ENCODE measurements at places on chromosomes 16 and 17. TPM values are rescaled to one million over a fixed set of nuclear protein-coding genes. Genes with fewer than 3 reads are reported as not detected.

DNA sequence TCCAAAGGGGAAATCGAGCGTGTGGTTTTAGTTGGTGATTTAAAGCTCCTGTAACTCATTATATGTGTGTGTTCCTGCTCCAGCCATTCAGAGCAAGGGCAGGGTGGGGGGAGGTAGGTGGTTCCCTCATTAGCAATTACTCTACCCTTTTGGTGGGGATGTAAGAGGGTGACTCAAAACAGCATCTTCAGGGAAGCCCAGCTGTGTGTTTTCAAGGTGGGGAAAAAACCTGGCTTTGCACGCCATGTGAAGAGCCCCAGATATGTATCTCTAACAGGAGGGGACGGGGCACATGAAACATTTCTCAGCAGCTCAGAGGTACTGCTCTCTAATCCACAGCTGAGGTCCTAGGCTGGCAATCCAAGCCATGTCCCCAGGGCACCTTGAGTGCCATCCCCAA is 241.3 kb upstream of the ZFHX3 start:
- DNase-seq, result no peak

GRCh38 chr16:78421181-78421708 is 321.8 kb downstream of the WWOX start:
- DNase-seq, result no peak

CDR2L gene
- total RNA-seq, result 5.8 TPM

ABCC12 gene
- total RNA-seq, result not detected

- no peak for DNase-seq
Measured at GRCh38 chr16:59039066-59039720, 305.1 kb upstream of the GOT2 start.

DNA sequence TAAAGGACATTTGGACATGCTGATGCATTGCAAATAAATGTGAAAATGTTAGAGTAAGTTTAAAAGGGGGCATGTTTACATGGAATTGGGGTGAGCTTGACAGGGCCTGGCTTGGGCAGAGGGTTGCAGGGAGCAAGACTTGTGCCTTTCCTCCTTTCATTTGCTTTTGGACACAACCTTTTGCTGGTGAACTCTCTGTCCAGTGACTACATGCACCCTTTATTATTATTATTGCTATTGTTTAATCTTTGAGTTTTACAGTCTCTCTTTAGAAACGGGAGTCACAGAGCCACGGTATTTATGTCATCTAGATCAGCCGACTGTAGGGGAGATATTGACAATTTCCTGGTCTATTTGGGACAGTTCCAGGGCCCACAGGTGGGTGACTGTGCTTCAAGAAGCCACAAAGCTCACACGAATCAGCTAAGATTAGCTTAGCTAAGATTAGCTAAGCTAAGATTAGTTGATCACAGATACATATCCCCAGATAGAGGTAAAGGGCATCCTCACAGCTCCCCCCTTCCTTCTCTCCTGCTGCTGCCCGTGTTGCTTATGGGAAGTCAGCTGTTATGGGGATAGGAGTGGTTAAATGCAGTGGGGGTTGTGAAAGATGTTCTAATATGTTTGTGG is 28.9 kb upstream of the ETV4 start:
- DNase-seq, result no peak

DNA sequence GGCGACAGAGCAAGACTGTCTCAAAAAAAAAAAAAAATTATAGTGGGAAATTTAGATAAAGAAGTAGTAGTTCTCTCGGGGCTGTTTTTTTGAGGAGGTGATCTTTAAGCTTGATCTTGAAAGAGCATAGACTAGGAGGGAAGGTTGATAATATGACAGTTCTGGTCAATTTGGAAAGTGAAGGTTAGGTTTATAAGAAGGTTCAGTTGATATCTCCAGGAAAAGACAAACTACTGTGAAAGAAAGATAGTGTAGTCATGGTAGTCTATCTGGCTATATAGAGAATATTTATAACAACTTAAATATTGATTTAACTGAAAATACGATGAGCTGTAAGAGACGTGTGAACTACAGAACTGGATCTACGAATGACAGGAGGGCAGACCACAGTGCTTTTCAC is 3.1 kb downstream of the ATF7IP2 start:
- no peak for DNase-seq

NUP88 gene
- total RNA-seq, result 127 TPM

ATP2A3 gene
- 0.04 TPM for total RNA-seq

RGS11 gene
- total RNA-seq, result not detected

DNA sequence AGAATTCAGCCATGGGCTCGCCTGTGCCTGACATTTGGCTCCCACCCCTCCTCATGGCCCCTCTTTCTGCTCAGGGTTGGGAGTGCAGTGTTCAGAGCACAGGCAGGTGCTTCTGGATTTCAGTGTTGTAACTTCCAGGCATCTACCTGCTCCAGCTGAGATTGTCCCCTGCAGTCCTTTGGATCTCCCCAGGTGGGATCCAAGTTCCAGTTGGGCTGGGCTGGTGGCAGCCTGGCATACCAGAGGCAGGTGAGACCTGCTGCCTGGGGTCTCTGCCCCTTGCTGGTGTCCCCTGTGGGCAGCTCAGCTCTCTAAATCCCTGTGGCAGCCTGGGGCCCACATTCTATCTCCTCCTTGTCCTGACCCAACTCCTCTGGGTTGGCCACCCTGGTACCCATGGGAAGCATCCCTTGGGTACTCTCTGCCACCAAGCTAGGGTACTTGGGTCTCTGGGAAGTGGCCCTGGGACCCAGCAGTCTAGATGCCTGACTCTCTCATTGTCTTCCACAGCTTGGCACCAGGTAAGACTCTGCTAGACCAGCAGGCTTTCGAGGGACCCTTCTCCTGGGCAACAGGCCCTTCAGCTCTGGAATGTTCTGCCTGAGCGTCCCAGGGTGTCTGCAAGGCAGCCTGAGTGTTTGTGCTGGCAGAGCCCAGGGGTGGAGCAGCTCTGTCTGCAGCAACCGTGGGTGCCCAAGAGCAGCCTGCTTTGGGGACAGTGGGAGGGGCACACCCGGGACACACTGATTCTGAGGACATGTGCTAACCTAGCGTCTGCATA is 42.5 kb downstream of the DNAH17 start:
- DNase-seq, result no peak

Data from H4 (cell line).